ENCODE measurements at places on chromosomes 2 and 18.
A peak's percentile ranks its signal among the peaks of the same experiment; 100 is the strongest.

DNA sequence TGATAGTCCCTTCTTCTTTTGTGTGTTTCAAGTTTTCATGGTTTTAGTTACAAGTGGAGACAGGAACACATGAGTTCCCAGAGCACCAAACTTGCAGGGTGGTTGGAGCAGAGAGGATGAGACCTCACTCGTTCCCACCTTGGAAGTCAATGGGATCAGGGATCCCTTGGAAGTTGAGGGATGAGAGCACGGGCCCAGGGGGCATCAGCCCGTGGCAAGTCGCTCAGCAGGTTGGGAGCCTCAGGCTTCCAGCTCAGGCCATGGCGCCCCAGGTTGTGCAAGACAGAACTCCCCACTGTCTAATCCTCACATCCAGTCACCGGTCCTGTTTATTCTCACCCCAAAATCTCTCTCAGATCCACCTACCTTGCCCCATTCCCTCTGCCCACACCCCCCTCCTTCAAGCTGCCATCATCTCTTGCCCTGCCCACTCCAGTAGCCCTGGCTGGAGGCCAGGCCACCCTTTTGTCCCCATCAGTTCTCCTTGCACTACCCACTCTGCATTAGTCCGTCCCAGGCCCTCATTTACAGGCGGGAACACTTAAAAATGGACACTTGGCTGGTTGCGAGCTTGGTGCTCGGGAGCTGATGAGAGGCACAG lies 37.6 kb upstream of the FOSL2 start:
- DNase-seq: no peak

- peak; percentile 26 for DNase-seq
Observed at GRCh38 chr2:70643715-70644114, 90.1 kb upstream of the TGFA start.

DNA sequence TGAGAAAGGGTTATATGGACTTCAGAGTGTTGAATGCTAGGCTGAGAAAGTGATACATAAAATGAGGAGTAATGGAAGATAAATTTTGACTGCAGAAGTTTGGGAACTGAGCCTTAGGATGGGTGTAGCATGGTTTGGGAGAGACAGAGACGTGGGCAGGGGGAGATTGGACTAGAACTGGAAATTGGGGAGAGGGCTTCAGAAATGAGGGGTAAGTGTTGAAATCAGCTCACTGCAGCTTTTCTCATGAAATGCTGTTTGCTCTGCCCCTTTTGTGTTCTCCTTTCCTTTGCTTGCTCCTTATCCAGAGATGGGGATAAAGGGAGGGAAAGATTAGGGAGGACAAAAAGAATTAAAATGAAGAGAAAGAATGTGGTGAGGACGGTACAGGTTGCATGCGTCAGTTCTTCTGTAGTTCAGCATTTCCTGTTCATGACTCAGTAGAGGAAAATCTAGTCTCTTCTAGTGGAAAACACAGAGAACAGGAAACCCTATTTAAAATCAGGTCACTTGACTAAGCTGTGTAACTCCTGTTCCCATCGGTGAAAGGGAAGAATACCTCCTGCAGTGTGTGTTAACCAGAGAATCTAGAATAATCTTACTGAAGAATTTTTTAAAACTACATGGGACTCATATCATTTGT lies 105.6 kb downstream of the CRIM1 start:
- no peak for DNase-seq

- DNase-seq: no peak
Observed at GRCh38 chr2:179963626-179964025, 43.5 kb downstream of the CWC22 start.

DNA sequence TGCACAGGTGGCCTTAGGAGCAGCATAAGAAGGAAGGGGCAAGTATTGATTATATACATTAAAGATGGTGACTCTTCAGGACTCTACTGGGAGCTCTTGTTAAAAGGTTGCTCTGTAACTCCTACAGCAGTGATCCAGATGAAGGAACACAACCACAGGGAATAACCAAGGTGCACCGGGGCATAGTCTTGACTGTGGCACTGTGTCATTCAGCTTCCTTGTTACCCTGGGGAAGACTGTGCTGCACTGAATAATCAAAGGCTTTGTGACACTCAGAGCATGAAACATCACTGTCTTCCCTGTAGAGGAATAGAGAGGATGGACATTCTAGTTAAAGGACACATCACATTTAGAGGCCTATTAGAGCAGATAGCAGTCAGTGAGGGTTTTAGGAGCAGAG lies 105.3 kb downstream of the UBE2E3 start:
- DNase-seq: no peak

DNA sequence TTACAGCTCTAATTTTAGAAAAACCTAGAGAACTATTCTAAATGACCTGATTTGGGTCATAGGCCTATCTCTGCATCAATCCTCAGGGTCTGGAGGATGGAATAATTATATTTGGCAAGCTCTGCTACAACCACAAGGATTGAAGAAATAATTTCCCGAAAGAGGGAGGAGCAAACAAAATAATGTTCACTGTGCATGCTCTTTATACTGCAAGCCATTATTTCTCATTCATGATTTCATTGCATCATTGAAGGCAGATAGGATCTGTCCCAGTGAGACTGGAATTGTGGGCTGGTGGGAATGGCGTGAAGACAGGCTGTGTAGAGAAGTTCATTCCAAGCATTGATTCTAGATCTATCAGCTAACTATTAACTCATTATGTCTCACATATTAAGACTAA lies 12.7 kb upstream of the MAPRE2 start:
- no peak for DNase-seq

- DNase-seq: no peak
Observed at GRCh38 chr2:97011977-97012569, 25.7 kb upstream of the FAM178B start.

DNA sequence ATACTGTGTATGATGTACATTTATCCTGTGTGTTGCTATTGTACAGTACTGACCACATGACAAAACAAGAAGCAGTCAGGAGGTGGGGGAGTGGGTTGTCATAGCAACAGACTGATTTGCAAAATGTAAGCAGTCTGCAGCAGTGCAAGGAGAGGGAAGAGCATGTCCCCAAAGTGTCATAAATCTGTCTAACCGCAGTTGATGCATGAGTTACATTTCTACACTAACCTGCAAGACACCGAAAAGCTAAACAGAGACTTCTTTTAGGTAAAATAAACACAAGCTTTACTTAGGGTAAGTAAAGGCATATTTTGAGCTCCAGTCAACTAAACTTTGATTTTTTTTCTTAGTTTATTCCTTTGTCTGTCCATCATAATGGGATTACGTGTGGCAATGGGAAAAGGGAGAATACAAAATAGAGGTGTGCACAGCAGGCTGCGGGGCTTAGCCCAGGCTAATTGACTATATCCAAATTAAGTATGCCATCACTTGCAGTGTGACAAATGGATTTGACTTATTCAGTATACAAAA lies 134.5 kb downstream of the MEIS1 start:
- no peak for DNase-seq
